ENCODE measurements at places on chromosomes 6 and 20.

DNA sequence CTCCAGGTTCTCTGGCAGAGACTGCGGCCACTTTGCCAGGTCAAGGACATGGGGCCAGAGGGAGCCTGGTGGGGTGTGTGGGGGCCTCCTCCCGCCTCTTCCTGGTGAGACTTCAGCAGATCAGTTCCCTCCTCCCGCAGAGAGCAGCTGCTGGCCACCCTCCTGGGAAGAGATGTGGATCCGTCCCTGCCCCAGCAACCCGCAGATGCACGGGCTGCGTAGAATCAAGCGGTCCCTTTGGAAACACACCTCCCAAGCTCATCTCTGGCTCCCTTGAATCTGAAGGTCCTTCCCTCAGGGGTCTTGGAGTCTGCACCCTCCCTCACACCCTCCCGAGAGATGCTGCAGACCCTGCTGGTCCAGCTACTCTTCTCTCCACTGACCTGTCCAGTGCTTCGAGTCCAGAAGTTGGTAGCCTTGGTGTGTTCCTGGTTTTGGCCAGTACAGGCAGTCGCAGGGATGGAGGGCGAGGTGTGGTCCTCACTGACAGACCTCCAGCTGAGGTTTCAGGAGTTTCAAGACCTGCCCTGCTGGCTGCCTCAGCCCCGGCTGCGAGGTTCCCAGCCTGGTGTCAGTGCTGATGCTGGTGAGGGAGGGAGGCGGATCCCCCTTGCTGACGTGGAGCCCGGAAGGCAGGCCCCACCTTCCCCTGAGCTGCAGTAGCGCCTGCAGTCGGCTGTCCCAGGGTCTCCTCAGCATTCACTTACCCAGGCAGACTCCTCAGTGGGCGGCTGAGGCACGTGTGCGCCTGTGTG, at the start of gene NPBWR2:
TSS of gene NPBWR2 (minus strand) at position 585 of the 755 bp plus-strand sequence. CDS start 734 bp downstream, outside the sequence.
- DNase-seq: no peak

DNA sequence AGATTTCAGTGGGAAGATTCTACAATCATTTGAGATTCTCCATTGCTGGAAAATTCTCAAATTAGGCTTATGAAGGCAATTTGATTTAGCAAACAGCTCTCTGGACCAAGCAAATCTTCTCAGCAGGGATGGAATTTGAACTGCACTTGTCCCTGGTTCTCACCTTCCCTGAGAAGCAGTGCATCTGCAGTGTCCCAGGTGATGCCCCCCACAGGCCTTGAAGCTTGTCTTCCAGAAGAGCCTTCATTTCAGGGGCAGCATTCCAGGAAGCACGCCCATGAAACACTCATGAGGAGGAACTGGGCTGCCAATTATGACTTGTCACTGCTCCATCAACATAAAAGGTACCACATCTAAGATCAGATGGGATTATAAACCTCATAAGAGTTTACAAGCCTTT, 82.8 kb upstream of the HDAC2 start:
- no peak for DNase-seq

DNA sequence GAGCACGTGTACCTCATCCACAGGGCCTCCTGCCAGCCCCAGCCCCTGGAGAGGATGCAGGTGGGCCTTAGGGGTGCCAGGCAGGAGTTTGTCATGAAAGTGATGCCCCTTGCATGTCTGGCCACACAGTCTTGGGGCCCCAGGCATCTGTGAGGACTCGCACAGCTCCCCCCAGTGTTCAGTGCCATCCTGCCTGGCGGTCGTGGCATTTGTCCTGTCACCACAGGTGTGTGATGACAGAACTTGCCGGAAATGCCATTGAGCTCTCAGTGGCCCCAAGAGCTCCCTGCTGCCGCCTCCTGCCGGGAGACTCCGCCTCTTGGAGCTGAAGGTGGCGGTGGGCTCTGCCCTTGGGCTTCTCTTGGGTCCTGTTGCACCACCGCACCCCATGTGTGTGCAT, 30.6 kb upstream of the ADRM1 start:
- no peak for DNase-seq

GRCh38 chr20:53319716-53320115, 273.9 kb downstream of the ZNF217 start:
- DNase-seq: no peak

DNA sequence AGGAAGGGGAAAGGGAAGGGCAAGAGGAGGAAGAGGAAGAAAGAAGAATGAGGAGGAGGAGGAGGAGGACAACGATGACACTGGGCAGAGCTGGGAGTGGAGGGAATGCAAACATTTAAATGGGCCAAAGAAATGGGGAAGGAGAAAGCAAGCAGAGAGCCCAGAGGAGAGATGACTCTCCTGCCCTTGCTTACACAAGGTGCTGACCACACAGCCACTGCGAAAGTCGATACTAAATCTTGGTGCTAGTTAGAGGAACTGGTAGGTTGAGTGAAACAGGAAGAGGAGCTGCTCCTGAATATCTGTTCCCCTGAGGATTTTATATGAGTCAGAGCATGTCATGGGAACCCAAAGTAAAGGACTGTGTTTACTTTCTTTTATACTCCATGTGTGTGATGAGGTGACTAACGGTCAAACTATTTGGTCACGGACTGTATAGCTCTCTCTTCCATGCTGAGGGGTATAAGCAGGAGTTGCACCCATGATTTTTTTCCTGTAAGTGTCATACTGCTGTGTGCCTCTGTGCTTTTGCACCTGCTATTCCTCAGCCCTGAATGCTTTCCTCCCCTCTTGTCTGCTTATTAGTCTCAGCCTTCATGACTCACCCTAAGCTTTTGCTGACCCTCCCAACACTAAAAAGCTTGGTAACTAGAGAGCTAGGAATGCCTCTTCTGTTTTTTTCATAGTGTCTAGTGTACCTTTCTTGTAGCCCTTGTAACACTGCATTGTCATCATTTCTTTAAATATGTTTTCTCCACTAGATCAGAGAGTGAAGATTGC, 9.5 kb upstream of the PAQR8 start:
- DNase-seq: no peak

DNA sequence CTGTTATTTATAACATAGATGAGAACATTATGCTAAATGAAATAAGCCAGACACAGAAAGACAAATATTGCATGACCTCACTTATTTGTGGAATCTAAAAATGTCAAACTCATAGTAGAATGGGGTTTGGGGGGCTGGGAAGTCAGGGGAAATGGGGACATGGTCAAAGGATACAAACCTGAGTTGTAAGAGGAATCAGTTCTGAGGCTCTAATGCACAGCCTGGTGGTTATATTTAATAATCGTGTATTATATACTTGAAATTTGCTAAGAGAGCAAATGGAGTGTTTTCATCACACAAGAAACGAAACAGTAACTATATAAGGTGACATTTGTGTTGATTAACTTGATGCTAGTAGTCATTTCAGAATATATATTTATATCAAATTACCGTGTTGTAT, 40.8 kb upstream of the GFOD1 start:
- no peak for DNase-seq

DNA sequence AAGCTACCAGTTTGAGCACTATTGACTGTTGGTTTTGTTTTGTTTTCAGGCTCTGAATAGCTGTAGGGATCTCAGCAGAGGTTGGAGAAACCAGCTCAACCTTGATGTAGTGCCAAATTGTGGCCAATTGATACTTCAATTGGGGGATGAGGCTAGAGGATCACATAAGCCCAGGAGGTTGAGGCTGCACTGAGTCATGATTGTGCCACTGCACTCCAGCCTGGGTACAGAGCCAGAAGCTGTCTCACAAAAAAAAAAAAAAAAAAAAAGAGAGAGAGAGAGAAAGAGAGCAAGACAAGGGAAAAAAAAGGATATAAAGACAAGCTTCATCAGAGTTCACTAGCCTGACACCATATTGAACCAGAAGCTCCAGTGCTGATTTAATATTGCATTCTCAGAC, 702.1 kb downstream of the FRK start:
- no peak for DNase-seq

- DNase-seq: no peak
Observed at GRCh38 chr6:45898941-45899682, 116.5 kb downstream of the CLIC5 start.

GRCh38 chr20:64157878-64158277, 6.4 kb upstream of the MYT1 start:
- no peak for DNase-seq

GRCh38 chr20:53226826-53227225, 254.7 kb downstream of the TSHZ2 start:
- DNase-seq: no peak

GRCh38 chr20:37807471-37808232, 95.3 kb upstream of the VSTM2L start:
- DNase-seq: no peak

GRCh38 chr6:39330057-39330456, 7.6 kb upstream of the KCNK16 start:
- no peak for DNase-seq

- no peak for DNase-seq
Observed at GRCh38 chr20:58603721-58604120, 47.4 kb upstream of the STX16 start.

DNA sequence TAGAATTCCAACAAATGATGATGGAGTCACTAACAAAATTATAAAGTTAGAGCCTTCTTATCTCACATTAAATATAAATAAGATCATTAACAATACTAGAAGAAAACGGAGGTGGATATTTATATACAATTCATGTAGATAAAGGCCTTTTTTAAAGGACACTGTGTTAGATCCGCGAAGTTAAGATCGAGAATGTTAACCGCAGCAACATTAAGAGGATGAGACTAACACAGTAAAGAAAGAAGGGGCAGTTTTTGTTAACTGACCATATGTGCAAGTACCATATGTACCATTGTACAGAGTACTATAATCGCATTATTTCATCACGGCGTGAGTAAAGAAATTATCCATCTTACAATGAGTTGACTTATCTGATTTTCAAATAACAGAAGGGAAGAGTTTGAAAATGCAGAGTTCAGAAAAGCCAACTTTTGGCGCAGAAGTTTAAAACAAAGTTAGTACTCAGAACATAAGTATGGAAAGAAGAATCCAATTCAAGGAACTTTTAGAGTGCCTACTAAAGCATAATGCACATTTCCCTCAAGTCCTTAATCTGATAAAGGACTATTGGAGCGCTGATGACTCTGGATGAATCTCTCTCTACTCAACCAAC, 1.4 kb downstream of the FBXL4 start:
- DNase-seq: no peak

GRCh38 chr6:104768906-104769305, 90.8 kb downstream of the HACE1 start:
- DNase-seq: no peak
